Urinary bladder (tissue), 4 donors: ENCODE measurements at places on chromosomes 5 and 9. TPM values are rescaled to one million over a fixed set of nuclear protein-coding genes. Genes with fewer than 3 reads are reported as not detected.

The SHOC1 gene
- 0.05 TPM for polyA plus RNA-seq

DNA sequence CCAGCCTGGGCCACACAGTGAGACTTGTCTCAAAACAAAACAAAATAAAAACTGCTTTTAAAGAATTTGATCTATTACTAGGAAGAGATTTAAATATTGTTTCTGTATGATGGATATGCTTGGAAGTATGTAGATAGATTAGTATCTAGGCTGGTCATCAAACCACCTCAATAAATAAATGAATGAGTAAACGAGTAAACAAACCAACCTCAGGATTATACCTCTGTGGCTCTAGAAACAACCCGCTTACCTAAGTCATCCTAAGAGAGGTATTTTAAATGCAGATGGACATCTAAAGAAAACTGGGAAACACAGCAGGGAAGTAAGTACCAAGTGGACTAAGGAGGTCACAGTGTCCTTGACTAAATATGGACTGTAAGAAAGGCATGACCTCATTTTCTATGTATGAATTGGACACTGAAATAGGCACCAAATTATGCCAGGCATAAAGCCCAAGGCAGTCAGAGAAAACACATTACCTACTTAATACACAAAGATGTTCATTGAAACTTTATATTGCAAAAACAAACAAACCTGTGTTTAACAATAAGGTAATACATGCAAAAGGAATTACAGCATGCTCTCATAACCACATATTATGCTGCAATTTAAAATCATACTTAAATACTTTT lies 7.3 kb downstream of the ANKH start:
- DNase-seq = no peak

- DNase-seq = no peak
Observed at GRCh38 chr9:97873425-97873824, 20.4 kb downstream of the FOXE1 start.

DNA sequence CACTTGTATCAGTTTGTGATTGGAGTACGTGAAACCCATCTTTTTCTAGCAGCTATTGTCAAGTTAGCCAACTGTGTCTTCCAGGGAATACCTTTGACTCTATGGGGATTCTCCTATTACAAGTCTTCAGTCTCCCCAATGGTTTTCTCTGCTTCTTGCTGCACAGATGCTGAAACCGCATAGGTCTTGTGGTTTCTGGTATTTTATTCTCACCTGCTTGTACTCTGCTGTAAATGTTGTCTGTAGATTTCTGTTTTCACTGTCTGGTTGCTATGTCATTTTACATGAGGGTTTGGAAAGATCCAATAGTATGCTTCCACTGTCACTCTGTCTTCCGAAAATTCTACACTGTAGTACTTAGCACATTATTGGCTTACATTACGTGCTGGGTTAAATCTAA lies 1196.9 kb upstream of the C9orf72 start:
- no peak for DNase-seq

DNA sequence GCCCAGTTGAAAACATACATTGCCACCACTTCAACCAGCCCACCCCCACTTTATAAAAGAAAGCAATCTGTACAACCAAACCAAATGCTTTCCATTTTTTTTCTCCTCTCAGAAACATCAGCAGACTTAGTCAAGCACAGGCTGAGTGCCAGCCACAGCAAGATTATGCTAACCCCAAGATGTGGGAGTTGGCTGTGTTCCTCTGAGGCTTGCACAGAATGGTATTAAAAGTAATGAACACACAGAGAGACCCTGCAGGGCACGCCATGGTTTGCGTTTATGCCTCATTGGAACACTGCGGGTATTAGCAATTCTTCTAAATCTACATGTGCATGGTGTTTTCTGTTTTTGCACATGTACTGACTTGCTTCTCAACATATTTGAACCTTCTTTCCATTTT lies 419.9 kb upstream of the GRAMD2B start:
- DNase-seq = no peak

- no peak for DNase-seq
Observed at GRCh38 chr9:13688990-13689600, 409.6 kb upstream of the MPDZ start.

GRCh38 chr5:143142596-143143435 lies 260.7 kb downstream of the NR3C1 start:
- peak; percentile 50 for DNase-seq

The C9orf50 gene
- polyA plus RNA-seq = 0.28 TPM

- no peak for DNase-seq
Observed at GRCh38 chr5:59562756-59563389, 330.7 kb downstream of the PDE4D start.
